ENCODE measurements at places on chromosomes 3 and 15.

- H3K27ac ChIP-seq: no peak overlapping the region
- H3K4me3 ChIP-seq: no peak overlapping the region
- peak; percentile 50 for DNase-seq
- no peaks in the 10 kb centered on the region for H3K36me3 ChIP-seq
- H3K4me1 ChIP-seq: peaks cover 11% of the 10 kb centered on the region
- no peaks in the 10 kb centered on the region for H3K27me3 ChIP-seq
Observed at GRCh38 chr3:11370191-11370590, 98.0 kb downstream of the ATG7 start.

DNA sequence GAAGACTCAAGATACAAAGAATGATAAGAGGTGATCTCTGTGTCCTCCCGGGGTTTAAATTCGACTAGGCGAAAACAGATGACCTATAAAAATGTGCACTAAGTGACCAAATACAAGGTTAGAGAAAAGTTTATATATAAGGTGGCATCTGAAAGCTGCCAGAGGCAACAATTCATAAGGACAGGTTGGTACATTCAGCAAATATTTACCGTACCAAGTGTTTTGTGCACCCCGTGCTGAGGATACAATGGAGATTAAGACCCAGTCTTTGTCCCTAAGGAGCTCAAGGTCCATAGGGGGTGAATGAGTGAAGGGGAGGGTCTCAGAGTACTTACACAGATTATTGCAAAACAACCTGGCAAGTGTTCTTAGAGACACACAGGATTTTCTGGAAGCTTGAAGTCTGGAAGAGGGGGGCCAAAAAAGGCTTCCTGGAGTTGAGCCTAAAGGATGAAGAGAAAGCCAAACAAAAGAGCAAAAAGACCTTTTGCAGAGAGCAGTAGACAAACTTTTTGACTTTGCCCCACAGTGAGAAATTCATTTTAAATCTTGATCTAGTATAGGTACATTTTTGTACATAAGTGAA, 71.4 kb upstream of the LRIG1 start:
- no peak for DNase-seq
- H3K4me1 ChIP-seq: no peaks in the 10 kb centered on the region
- H3K4me3 ChIP-seq: no peak overlapping the region
- no peaks in the 10 kb centered on the region for H3K36me3 ChIP-seq
- no peak overlapping the region for H3K27ac ChIP-seq

DNA sequence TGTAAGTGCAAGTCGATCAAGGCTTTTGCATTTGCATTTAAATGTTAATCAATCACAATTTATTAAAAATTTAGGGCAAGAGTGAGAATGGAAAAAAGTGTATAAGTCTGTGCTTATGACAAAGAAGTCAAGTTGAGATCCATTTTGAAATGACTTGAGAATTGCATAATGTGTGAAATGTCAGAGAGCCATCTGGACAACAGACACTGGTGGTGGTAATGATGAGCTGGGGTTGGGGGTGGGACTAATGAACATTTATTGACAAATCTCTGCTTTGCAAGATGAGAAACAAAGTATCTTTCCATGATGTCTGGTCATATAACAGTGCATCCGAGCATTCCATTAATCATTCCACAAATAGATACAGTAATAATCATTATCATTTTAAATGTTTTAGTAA, 89.4 kb upstream of the ZBTB20 start:
- H3K36me3 ChIP-seq: no peaks in the 10 kb centered on the region
- DNase-seq: no peak
- H3K27me3 ChIP-seq: no peaks in the 10 kb centered on the region
- H3K4me1 ChIP-seq: peaks cover 20% of the 10 kb centered on the region

GRCh38 chr3:188826574-188826973, 345.2 kb upstream of the TPRG1 start:
- no peak overlapping the region for H3K4me3 ChIP-seq
- H3K4me1 ChIP-seq: no peaks in the 10 kb centered on the region
- no peak for DNase-seq

- no peaks in the 10 kb centered on the region for H3K4me1 ChIP-seq
- no peak for DNase-seq
- H3K4me3 ChIP-seq: no peak overlapping the region
- H3K27ac ChIP-seq: no peak overlapping the region
- H3K27me3 ChIP-seq: peaks cover 14% of the 10 kb centered on the region
Observed at GRCh38 chr3:32004113-32004765, 22.7 kb downstream of the ZNF860 start.

GRCh38 chr3:15345066-15345607, 12.8 kb upstream of the SH3BP5 start:
- peaks cover 3% of the 10 kb centered on the region for H3K27me3 ChIP-seq
- H3K4me3 ChIP-seq: no peak overlapping the region
- DNase-seq: no peak
- H3K36me3 ChIP-seq: no peaks in the 10 kb centered on the region
- peaks cover 4% of the 10 kb centered on the region for H3K4me1 ChIP-seq
- H3K27ac ChIP-seq: no peak overlapping the region

DNA sequence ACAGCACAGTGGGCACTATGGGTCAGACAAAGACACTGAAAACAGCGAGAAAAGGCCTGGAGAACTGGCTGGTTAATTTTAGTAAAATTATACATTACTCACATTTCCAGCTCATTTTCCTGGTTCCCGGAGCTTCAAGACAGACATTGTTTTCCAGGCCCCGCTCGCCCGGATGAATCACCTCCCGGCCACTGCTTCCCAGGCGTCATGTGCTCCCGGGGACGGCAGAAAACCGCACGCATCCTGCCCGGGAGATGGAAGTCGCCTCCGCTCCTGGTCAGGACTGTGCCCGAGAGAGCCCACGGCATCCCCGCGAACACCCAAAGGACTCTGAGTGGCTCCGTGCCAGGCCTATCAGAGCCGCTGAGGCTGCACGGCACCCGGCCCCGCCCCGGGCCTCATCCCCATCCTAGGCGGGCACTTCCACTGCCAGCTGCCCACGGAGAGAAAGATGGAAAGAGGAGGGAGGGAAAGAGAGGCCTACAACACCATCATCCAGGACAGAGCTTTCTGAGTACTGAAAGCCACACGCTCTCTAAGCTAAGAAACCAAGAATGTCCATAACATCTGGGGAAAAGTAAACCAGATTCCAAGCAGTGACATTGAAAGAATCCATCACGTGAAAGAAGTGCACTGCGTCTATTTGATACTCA, 75.1 kb downstream of the VGLL4 start:
- DNase-seq: peak; percentile 97
- peaks cover 53% of the 10 kb centered on the region for H3K4me1 ChIP-seq
- H3K27ac ChIP-seq: peak overlapping the region; percentile 97

DNA sequence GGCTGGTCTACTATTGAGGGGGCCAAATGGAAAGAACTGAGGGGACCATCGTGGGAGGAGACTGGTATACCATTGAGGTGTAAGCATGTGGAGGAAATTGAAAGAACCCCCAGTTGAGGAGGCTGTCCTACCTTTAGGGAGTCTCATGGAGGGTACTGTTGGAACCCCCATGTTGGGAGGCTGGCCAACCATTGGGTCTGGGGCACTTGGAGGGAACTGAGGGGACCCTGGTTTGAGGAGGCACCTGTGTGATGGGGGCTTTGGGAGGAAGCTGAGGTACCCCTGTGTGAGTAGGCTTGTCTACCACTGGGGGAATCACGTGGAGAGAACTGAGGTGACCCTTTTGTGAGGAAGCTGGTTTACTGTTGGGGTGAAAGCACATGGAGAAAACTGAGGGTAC, 157.5 kb downstream of the FBLN2 start:
- no peaks in the 10 kb centered on the region for H3K27me3 ChIP-seq
- no peaks in the 10 kb centered on the region for H3K36me3 ChIP-seq
- H3K4me3 ChIP-seq: no peak overlapping the region
- H3K4me1 ChIP-seq: no peaks in the 10 kb centered on the region
